Psoas muscle (tissue), 8 donors: ENCODE measurements at places on chromosomes 4 and X.

DNA sequence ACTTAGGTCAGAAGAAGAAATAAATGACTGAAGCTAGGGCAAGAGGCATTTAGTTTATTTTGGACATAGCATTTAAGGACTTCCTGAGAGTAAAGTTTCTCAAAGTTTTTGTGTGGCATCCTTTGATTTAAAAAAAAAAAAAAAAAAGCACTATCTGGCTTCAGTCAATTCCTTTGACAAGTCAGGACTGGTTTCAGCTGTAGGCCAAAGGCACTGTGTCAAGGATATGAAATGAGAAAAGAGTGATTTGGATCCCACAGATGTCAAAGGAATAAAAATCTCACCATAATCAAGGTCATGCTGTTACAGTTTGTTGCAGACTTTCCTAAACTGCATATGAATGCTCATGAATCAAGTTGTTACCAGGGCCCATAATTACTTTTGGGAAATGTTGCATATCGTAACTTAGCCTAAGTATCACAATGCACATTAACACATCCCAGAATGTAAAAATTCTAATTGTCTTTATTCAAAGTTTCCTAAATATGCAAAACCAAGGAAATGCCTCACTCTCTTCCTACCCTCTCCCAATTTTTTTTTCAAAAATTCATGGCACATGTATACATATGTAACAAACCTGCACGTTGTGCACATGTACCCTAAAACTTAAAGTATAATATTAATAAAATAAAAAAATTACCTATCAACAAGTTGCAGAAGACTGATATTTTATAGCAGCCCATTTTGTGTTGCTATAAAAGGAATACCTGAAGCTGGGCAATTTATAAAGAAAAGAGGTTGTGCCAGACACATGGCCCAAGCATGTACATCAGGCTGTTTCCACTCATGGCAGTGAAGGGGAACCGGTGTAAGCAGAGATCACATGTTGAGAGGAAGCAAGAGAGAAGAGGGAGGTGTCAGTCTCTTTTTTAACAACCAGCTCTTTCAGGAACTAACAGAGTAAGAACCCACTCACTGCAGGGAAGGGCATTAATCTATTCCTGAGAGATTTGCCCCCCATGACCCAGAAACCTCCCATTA is 33.7 kb upstream of the ADAMTS3 start:
- no peak overlapping the region for H3K4me3 ChIP-seq
- H3K27ac ChIP-seq, result no peak overlapping the region
- DNase-seq, result no peak
- H3K36me3 ChIP-seq, result no peaks in the 10 kb centered on the region
- H3K4me1 ChIP-seq, result no peaks in the 10 kb centered on the region

- no peak overlapping the region for H3K4me3 ChIP-seq
- DNase-seq, result no peak
- no peaks in the 10 kb centered on the region for H3K4me1 ChIP-seq
- H3K36me3 ChIP-seq, result no peaks in the 10 kb centered on the region
- H3K27ac ChIP-seq, result no peak overlapping the region
Observed at GRCh38 chr4:85482010-85482738, 7.2 kb downstream of the ARHGAP24 start.

DNA sequence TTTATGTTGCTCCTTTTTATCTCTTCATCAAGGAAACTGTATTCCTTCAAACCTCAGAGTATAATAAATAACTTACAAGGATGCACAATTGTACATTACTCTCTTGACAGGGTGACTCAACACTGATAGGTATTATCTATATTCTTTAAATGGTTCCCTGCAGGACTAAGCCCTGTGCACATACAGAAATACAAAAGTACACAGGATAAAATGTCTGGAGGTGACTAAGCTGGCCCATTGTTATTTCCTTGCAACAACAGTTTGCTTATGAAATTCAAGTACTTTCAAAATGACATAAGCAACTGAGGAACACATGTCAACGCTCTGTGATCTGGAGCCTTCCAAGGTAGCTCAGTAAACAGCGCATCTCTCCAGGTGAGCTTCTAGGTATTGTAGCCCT is 83.8 kb upstream of the RPL34 start:
- H3K4me3 ChIP-seq, result no peak overlapping the region
- no peak overlapping the region for H3K27ac ChIP-seq
- H3K27me3 ChIP-seq, result no peaks in the 10 kb centered on the region
- H3K36me3 ChIP-seq, result no peaks in the 10 kb centered on the region

DNA sequence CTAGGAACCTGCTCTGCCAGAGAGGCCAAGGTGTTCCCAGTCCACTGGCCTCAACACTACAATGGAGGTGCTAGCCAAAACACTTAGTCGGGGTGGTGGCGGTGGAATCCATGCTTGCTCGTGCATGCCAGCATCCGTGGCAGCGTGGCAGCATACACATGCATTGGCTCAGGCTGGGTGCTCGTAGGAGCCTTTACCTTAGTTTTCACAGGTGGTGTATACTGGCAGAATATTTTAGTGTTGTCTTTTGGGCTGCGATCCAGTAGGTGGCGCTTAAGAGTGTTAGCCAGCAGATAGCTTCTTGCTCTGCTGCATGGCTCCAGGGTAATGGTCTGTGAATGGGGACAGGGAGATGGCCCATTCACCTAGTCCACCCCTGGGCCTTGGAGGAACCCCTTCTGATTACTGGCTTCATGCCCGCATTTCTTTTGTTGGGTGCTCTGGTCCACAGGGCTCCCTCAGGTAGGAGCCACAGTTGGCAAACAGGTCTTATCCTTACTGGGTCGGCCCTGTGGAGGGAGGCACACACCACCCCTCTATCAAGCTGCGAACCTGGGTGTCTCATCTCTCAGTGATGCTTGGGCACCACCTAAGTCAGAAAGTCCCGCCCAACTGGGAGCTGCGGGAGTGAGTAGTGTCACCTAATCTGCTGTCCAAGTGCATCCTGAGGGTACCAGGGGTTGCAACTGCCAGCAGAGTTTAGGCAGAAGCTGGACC is 40.0 kb downstream of the RIPPLY1 start:
- H3K27me3 ChIP-seq, result no peaks in the 10 kb centered on the region
- no peak for DNase-seq
- H3K4me1 ChIP-seq, result no peaks in the 10 kb centered on the region
- H3K36me3 ChIP-seq, result no peaks in the 10 kb centered on the region

GRCh38 chr4:26317766-26318165 is 3.0 kb upstream of the RBPJ start:
- no peaks in the 10 kb centered on the region for H3K36me3 ChIP-seq
- H3K4me1 ChIP-seq, result peaks cover 2% of the 10 kb centered on the region
- H3K27ac ChIP-seq, result no peak overlapping the region
- H3K27me3 ChIP-seq, result no peaks in the 10 kb centered on the region
